ENCODE measurements at places on chromosomes 13 and 19.

GRCh38 chr19:23561341-23561740 lies 125.7 kb downstream of the ZNF675 start:
- DNase-seq, result no peak

DNA sequence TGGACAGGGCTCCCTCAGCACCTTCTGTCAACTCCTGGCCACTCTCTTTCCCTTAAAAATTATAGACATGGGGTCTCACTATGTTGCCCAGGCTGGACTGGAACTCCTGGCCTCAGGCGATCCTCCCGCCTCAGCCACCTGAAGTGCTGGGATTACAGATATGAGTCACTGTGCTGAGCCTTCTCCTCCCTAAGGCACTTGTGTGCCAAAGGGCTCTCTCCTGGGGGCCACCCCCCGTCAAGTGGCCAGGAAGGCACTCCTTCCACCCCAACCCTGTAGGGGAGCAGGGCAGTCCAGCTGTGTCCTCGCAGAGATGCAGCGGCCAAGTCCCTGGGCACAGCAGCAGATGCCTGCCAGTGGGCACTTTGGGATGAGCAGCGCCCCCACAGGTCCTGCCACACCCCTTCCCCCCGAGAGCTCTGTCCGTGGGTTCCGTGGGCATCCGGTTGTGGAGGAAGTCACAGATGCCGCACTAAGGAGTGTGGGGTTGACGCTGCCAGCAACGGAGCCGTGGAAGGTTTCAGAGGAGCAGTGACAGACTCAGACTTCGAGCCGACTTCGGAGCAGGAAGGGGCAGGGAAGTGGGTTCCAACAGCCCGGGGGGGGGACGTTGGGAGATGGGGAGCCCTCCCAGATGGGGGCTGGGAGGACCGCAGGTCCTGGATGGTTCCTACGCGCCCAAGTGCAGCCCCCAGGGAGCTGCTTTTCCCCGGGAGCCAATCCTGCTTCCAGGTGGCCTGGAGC lies 3.3 kb upstream of the UQCR11 start:
- DNase-seq, result no peak

DNA sequence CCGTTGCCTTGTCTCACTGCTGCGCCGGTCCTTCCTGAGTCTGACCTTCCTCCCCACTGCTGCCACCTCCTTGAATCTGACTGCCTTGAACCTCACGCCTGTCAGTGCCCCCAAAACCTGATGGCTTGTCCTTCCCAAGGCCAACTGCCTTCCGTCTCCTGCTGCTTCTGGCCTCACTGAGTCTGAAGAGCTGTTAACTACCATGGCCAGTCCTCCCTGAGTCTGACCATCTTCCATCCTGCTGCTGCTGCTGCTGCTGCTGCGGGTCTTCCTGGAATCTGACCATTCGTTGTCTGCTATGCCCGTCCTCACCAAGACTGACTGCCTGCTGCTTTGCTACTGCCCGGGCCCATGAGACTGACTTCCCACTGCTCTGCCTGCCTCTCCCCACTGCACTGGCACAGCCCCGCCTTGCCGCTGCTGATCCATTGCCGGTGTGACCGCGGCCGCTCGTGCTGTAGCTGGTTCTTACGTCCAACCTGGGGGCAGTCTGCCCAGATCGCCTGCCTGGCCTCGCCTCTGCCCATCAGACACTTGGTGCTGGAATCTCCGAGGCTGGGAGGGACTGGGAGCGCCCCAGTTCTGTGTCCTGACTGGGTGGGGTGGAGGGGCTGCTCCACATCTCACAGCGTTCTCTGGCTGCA lies 2.9 kb upstream of the RCN3 start:
- DNase-seq, result no peak

GRCh38 chr13:61728471-61728870 lies 312.8 kb upstream of the PCDH20 start:
- no peak for DNase-seq

- no peak for DNase-seq
Measured at GRCh38 chr19:5621311-5621944, 1.1 kb downstream of the SAFB2 start.

DNA sequence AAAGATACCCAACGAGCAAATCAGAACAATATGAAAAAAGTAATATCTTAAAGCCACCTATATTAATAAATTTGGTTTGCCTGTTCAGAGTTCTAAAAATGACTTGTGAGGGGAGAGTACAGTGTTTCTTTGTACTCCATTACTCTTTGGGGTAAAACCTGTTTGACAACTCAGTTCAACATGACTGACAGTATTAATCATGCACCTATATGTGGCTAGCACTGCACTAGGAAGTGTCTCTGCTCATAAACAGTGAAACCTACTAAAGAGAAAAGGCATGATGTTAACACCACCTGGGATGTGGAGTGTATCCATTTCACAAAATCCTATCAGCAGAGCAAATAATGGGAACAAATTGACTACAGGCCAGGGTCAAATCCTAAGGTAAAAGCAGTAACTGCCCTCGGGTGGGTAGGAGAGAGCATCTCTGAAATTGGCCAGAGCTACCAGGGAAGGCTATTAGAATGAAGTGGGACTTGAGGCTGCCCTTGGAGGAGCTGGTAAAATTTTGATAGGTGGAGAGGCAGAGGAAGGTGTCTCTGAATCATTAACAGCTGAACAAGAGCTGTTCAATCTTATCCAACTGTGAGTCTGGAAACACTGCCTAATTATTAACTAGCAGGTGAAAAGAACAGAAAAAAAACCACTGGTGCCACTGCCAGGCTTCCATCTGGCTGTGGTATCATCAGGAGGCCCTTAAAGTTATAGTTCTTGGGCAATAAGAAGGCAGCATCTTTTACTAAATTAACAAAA lies 365.1 kb downstream of the DNAJC15 start:
- DNase-seq, result no peak

GRCh38 chr19:18057557-18057956 lies 29.2 kb downstream of the IL12RB1 start:
- no peak for DNase-seq

DNA sequence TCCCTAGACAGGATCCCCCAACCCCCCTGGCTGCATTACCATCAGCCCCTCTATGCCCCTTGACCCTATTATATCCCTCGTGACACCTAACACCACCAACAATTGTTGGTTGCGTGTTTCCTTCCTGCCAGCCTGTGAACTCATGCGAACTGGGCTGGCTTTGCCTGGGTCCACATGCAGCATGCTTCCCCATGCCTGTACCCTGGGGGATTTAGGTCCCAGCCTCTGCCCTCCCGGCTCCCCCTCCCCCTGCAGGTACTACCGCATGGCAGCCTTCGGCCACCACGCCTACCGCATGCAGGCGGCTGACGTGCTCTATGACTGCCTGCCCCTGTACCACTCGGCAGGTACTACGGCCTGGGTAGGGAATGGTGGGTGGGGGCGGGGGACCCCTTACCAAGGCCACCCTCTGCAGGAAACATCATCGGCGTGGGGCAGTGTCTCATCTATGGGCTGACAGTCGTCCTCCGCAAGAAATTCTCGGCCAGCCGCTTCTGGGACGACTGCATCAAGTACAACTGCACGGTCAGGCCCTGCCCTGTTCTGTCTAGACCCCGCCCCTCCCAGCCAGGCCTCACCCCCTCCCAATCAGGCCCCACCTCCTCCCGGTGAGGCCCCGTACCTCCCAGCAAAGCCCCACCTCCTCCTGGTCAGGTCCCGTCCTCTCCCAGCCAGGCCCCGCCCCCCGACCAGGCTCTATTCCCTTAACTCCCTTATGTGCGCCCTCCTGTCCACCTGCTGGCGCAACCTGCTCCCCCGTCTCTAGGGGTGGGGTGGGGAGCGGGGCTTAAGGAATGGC lies 18.5 kb downstream of the SLC27A1 start:
- peak; percentile 64 for DNase-seq

- DNase-seq, result no peak
Measured at GRCh38 chr19:45791744-45792469, 738 bp downstream of the DMWD start.

GRCh38 chr19:51096473-51097165 lies 11.6 kb downstream of the CTU1 start:
- no peak for DNase-seq

GRCh38 chr19:41308450-41309179 lies 1.4 kb upstream of the CCDC97 start:
- DNase-seq, result peak; percentile 78

DNA sequence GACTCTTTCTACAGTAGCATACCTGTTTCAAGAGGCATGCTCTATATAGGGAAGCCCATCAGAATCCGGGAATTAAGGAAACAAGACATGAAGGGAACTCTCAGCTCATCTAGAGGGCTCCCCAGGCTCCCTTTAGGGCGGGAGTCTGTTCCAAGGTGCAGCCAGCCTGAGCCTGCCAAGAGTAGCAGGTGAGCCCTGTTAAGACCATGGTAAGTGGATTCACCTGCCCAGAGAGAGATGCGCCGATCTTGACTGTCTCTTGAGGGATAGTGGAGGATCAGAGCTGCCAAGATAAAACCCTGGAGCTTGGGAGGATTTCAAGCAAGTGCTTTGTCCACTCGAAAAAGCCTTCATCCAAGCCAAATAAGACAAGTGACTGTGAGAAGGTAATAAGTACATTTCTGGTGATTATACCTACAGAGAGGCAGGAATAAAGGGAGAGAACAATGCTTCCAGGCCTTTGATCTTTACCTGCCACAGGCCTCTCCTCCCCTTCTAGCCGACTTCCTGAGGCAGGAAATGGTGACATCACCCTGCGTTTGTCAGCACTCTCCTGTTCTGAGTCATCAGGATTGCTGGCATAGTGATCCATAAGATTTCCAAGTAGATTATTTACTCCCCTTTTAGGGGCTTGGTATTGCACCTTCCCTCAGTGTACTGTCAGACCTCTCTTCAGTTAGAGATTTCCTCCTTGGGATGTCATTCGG lies 31.5 kb downstream of the KLF5 start:
- DNase-seq, result no peak

DNA sequence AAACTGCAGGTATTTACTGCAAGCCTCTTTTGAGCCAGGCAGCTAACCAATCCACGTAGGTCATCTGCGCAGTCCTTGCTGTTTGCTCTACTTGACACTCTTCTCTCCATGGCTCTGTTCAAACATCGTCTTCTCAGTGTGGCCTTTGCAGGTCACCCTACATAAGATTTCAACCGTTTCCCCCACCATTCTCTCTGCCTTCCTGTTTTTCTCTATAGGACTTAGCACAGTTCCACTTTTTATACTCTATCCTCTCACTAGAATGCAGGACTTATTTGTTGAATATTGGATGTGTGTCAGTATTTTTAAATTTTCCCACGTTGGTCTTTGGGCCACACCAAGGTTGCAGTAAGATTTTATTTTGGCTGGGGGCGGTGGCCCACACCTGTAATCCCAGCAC lies 1.7 kb upstream of the FBXW9 start:
- DNase-seq, result no peak

GRCh38 chr19:48627201-48627864 lies 8.0 kb downstream of the SPHK2 start:
- DNase-seq, result no peak

GRCh38 chr19:54439174-54439851 lies 9.7 kb upstream of the LENG8 start:
- DNase-seq, result no peak

DNA sequence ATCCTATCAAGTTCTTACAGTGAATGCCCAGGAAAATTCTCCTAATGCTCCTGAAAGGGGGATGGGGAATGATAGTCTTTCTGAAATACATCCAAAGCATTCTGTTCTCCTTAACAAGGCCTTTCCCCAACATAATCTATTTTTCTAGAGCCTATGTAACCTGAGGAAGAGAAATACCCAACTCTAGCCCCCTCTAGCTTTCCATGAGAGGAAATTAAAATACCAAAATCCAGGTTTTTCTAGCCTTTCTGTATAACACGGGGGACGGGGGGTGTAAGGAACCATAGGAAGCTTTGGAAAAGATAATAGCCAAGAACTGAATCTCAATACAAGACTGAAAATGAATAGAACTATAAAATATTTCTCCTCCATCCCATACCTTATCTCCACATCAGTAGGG lies 815.9 kb downstream of the SLITRK6 start:
- no peak for DNase-seq

- no peak for DNase-seq
Measured at GRCh38 chr19:28039677-28040381, 1173.1 kb downstream of the UQCRFS1 start.

GRCh38 chr19:16836115-16837034 lies 7.2 kb downstream of the SIN3B start:
- DNase-seq, result no peak

GRCh38 chr19:46529622-46530451 lies 34.2 kb upstream of the PNMA8B start:
- peak; percentile 51 for DNase-seq

- no peak for DNase-seq
Measured at GRCh38 chr19:31956771-31957392, 388.5 kb upstream of the ZNF507 start.

GRCh38 chr13:35474496-35475211 lies 1.8 kb downstream of the MAB21L1 start:
- no peak for DNase-seq

GRCh38 chr19:10929402-10929794 lies 787 bp downstream of the TIMM29 start:
- DNase-seq, result no peak

GRCh38 chr19:40596608-40597328 lies 4.4 kb upstream of the LTBP4 start:
- no peak for DNase-seq

DNA sequence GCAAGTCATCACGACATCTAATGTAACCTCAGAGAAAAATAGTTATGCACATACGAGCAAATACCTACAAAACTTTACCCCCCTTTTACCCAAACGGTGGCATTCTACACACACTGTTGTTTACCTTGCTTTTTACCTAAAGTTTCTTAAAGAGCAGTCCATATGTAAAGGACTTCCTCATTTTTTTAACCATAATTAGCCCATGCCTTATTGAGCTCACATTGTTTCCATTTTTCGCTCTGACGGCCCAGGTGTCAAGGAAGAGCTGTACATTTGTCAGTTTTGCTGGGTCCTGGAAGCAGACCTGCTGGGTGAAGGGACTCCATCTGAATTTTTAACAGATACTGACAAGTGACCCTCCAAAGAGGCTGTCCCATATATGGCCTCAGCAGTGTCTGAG lies 89.4 kb downstream of the STK24 start:
- DNase-seq, result no peak

DNA sequence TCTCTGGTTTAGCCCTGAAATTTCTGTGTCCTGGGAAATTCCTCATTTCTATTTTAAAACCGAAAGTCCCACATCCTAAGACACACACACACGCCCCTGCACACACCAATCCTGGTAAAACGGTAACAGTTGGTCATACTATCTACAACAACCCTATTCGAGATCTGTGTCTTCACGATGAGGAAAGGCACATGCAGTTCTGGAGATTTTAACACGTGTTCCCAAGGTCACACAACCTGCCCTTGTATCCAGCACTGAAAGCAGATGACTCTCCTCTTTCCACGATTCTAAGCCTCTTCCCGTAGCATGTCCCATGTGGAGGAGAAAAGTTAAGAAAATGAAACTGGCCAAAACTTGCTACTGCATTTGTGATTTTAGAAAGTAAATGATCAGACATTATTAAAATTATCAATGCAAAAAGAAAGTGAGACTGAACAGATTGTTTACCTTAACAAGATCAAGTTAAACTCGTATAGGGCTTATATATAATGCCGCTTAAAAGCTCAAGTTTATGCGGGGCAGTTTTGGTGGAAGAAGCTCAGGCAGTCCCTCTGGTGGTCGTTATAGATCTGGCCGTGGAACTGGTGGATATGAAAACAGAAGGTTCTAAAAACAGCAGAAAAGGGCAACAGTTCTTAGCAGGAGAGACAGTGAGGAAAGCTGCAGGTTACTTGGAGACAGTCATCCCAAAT lies 32.7 kb downstream of the VSTM1 start:
- DNase-seq, result no peak

Data from stimulated activated CD8-positive, alpha-beta memory T cell treated with anti-CD3 and anti-CD28 coated beads, Interleukin-12 subunit alpha, Interleukin-12 subunit beta, amount 100 ng/mL, for 4 hours (primary cell).